ENCODE measurements at places on chromosomes 7 and 10.

DNA sequence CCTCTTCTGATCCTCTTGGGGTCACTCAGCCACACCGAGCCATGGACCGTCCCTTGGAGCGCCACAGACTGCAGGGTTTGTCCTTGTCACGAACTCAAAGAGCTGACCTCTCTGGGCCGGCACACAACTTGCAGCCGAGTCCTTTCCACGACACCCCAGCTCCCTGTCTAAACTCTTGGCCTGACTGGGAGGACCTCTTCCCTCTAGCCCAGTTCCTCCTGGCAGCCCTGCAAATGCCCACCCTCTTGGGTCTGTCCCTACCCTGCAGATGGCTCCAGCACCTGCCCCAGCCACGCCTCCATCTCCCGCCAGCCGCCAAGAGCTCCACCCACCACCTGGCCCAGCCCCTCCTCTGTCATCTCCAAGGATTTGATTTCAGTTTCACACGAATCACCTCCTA lies 339.2 kb downstream of the DNAJB6 start:
- DNase-seq, result no peak

DNA sequence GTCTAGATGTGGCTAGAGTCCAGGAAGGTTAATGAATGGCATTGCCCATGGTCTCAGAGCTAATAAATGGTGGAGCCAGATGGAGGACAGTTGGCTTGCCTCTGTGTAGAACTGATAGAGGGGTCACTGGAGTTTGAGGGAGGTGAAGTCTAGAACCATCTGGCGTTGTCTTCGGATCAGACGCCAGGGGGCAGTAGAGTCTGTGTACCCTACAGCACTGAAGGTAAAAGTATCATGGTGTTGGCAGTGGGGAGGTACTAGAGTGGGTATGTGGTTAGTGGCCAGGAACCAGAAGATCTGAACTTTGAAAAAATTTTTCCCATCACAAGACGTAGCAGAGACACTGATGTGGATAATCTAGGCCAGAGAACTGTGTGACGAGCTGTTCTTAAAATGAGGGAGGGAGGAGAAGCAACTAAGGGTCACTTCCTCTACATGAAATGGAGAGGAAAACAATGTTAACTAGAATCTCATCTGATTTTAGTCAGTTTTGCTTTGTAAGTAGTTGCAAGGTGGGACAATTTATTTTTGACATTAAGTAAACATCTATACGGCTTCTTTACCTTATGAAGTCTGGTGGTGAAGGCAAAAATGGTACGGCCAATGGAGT lies 227.9 kb upstream of the PRSS58 start:
- no peak for DNase-seq

DNA sequence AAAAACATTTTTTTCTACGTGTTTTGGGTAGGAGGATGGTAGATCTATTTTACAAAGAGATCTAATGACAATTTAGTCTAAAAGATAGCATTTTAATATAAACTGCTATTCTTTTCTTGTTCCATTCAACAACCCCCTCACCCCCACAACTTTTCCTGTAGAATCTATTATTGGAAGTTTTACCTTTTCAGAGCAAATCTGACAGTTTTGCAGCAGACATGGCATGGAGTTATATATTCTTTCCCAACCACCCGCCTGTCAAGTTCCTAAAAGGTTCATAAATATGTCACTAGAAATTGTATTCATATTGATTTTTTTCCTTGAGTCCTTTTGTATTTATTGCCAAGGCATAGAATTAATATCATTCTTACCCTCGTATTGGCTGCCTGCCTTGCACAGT lies 21.5 kb upstream of the NAMPT start:
- DNase-seq, result no peak

DNA sequence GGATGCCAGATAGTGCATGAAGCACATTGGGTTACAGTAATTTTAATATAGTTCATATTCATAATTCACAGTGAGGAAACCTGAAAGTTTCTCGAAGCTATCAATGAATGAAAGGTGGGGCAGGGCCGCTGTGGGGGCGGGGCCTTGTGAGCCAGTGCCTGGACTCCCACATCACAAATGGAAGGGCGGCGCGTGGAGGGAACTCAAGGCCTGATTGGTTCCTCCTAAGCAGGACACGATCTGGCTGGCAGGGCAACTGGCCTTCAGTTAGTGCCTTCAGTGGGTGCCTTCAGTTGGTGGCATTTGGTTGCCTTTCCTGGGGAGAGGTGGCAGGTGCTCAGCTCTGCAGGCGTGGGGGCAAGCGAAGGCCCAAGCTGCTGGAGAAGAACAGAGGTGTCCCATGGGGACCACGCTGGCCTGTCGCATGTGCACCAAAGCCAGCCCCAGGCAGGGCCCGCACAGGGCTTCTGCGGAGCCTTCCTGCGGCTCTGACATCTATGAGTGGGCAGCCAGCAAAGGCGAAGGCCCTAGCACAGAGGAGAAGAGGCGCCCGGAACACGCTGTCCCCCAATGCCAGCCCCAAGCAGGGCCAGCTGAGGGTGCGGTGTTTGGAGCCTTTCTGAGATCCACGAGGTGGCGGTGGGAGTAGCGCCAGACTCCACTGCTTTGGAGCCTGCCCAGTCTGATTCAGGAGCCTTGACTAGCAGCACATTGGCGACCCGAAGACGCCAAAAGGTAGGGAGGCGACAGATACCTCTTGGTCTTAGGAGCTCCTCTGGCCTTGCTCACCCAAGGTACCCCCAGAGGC lies 118.0 kb upstream of the PDSS1 start:
- no peak for DNase-seq

- DNase-seq, result no peak
Observed at GRCh38 chr7:36621396-36621795, 102.9 kb downstream of the AOAH start.

DNA sequence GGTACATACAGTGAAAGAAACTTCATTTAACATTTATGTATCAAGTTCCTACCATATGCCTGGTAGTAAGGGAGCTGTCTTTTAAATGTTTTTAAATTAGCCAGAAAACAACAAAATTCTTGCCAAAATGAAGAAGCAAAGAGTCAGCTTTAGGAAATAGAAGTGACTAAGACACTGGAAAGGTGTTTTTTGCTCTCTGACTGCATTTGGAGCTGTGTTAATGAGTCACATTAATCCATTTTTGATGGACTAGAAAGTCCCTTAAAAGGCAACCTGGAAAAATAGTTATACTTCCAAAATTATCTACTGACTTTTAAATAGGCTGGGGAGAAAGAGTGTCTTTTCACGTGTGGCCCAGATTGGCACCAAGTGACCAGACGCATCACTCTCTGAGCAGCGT lies 3.9 kb upstream of the COL17A1 start:
- DNase-seq, result no peak

DNA sequence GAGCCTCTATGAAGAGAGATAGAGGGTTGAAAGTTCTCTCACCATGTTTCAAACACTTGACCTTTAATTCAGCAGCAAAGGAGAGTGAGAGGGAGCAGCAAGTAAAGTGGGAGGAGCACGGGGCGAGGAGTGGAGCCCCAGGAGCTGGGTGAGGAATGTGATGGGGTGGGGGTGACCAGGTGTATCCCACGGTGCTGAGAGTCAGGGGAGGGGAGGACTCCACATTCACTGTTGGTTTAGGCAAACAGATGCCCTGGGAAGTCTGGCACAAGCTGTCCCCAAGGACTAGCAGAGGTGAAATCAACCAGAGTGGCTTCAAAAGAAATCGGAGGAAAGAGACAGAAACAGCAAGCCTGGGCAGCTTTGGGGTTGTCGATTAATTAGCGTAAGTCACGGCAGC lies 101.8 kb upstream of the PITRM1 start:
- no peak for DNase-seq

- DNase-seq, result no peak
Observed at GRCh38 chr10:98096731-98097130, 37.7 kb upstream of the R3HCC1L start.

GRCh38 chr7:5564894-5565293 lies 141.3 kb upstream of the TNRC18 start:
- no peak for DNase-seq

DNA sequence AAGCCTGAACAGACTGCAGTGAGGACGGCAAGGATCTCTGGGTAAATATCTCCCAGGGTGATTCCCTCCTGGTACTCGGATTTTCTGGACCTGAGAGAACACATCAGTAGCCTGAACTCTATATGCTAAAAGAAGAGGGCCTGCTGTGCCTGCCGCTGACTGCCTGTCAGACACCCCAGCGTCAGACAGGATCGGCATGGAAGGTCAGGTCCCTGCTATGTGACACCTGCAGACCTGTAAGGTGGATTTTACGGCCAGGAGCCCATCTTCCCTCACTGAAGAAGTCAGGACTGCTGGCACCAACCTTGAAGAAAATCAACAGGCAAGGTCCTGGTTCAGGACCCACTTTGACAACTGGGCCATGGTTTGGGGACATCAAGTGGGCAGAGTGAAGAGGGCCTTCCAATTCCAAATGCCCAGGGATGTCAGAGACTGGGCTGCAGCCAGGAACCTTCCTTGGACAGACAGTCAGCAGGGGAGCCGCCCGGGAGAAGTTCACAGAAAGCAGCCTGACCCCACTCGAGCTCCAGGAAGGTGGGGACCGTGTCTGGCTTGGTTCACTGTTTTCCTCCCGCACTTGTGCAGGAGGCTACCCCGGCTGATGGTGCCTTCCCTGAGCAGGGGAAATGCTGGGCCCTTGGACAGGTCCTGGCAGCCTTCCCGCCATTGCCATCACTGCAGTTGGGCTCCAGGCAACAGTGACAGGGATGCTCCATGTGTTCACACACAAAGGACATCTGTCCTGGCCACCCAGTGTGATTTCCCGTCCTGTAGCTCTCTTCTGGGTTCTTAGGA lies 91.8 kb upstream of the LANCL2 start:
- no peak for DNase-seq

DNA sequence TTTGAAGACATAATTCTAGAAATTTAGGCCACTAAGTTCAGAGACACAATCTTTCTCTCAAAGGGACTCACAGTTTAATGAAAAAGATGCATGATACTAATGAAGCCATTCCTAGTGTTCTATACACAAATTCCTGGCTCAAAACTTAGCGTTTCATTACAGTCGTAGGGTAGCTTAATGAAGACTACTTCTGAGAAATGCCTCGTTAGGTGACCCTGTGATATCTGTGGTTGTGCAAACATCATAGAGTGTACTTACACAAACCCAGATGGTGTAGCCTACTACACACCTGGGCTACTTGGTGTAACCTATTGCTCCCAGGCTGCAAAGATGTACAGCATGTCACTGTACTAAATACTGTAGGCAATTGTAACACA lies 488 bp upstream of the CHCHD3 start:
- no peak for DNase-seq

DNA sequence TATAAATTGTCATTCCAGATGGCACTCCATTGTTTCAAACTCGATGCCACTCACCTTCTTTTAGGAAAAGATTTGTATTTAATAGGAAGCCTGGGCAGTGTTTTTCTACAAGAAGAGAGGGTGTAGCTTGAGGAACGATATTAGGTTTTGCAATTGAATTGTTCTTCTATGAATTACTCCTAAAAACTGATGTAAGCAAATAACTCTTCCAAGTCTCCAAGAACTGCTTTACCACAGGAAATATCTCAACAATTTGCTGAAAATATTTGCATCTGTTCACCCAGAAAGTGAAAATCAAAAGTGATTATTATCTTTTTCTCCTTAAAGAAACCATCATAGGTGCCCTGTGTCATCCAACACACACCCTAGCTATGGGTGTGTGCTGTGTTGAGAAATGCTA lies 261.3 kb upstream of the MEOX2 start:
- DNase-seq, result no peak

- no peak for DNase-seq
Observed at GRCh38 chr10:129416155-129416554, 50.9 kb upstream of the MGMT start.

GRCh38 chr7:7957513-7957912 lies 11.1 kb upstream of the GLCCI1 start:
- DNase-seq, result no peak

Measured in T-cell (primary cell).